GF-D8 (cell line): ENCODE measurements at places on chromosomes 7 and 10.

GRCh38 chr7:96675548-96675947 lies 34.1 kb downstream of the SEM1 start:
- DNase-seq, result no peak

- no peak for DNase-seq
These were observed 79.3 kb upstream of the ACBD5 start for GRCh38 chr10:27319752-27320431.

GRCh38 chr7:139747662-139748372 lies 30.0 kb downstream of the HIPK2 start:
- DNase-seq, result no peak

DNA sequence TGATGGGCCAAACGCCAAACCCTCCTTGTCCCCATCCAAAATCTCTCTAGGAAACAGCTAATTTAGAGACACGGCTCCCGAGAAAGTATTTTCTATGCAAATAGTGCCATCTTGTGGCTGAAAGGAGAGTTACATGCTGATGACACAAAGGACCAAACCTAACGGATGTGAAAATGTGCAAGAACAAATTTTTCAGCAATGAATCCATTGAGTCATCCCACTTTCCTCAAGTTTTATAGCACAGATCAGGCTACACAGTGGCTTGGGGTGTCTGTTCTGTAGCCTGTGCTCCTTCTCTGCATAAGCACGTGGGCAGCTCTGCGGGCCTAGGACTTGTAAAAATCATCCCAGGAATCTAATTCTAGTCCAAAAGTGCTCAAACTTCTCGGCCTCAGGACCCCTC lies 154.8 kb upstream of the PRR15 start:
- DNase-seq, result no peak

- DNase-seq, result no peak
These were observed 269.5 kb upstream of the SLC26A5 start for GRCh38 chr7:103715376-103716120.

GRCh38 chr10:130377986-130378540 lies 241.9 kb downstream of the GLRX3 start:
- no peak for DNase-seq

DNA sequence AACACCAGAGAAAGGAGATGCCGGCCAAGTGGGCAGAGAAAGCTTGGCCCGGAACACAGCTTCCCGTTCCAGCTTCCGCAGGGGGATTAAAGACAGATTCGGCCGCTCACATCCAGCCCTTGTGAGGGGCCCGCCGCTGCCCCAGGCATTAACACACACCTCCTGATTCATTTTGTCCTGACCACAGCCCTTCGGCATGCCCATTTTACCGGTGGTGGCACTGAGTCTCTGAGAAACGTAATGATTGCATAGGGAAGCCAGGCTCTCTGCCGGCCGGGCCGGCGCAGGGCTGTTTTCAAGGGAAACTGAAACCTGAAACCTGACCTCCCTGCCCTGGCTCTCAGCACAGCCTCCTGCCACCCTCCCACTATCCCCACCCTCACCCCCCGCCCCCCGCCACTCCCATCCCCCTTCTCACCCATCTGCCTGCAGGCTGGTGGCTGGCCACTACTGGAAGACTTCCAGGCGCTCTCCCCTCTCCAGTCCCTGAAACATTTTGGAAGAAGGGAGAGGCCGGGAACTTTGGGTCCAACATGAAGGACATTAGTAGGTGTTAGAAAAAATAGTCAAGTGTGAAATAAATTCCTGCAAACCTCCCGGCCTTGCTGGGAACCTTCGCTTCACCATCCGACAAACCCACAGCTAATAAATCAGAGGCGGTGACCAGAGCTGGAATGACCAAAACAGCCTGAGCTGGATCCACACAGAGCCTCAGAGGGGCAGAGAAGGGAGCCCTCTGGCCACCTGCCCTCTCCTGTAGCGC lies 83.5 kb upstream of the CUX1 start:
- DNase-seq, result peak; percentile 22

DNA sequence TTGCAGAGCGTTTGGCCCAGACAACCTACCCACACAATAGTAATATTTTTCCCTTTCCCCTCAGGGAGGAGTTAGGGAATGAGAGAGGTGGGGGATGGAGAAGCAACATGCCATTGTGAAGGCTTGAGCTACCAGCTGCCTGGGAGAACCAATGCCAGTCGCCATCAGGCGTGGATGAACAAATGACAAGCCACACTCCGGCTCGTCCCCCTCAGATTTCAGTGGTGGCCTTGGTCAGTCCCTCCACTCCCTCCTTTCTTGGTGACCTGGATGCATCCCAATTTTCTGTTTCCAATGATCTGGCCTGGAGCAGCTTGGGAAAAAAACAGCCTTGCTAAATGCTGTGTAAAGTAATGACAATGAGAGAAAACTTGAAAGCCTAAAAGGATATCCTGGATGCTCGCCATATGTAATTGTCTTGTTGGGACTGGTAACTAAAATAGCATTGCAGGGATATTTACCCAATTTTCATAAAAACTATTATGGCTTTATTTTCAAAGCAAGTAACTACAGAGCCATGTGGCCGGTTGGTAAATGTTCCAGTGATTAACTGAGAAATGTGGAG lies 110.7 kb downstream of the ICA1 start:
- DNase-seq, result no peak

GRCh38 chr10:99758211-99758891 lies 24.1 kb upstream of the ABCC2 start:
- DNase-seq, result no peak

GRCh38 chr10:118542205-118542604 lies 53.2 kb downstream of the PRLHR start:
- no peak for DNase-seq

DNA sequence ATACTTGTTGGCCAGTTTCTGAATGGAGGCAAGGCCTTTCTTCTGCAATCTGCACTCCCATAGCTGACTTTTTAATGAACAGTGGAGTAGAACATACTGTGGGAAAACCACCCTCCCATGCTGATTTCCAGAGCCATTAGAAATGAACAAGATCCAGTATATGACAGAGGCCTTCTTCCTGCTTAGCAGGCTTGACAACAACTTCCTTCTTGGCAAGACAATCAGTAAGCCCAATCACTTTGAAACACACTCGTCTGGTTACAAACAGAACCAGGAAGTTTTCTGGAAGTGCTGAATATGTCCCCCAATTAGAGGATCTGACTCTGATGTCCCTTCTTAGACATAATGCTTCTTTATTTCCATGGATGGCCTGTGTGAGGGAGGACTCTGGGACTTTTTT lies 103.4 kb downstream of the SAMD9 start:
- DNase-seq, result no peak

DNA sequence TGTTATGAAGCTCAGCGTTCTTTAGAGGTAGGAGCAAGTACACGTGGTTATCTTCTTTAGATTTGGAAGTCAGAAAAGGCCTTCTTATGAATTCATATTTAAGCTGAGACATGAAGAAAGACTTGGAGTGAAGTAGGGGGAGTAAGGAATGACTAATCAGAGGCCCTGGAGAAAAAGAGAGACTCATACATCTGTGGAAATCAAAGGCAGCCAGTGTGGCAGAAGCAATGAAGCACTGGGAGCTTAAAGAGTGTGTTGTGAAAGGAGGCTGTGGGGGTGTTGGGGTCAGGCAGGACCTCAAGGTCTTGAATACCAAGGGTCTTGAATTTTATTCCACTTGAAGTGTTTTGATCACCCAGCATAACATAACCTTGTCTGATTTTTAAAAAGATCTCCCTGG lies 35.7 kb upstream of the FGL2 start:
- no peak for DNase-seq

- no peak for DNase-seq
These were observed 1198.2 kb upstream of the AUTS2 start for GRCh38 chr7:68399991-68400590.

- DNase-seq, result no peak
These were observed 2.3 kb downstream of the ZNHIT1 start for GRCh38 chr7:101220295-101220694.

- no peak for DNase-seq
These were observed 21.3 kb upstream of the IFIT2 start for GRCh38 chr10:89280508-89280907.

DNA sequence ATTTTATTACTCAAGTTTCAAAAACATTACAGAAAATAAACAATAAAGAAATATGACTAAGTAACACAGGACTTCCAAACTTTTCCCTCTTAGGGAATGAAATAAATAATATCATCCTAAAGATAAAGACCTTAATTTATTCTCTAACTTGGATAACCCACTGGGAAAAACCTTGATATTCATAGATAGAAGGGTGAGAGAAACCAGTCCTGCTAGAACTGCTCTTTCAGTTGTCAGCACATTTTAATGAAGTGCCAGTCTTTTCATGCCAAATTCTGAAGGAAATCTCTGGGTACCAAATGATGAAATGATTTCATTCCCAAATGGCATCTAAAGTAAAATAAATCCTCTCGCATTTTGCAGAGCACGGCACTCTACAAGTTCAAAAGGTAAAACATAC lies 114.5 kb upstream of the SMIM30 start:
- no peak for DNase-seq

DNA sequence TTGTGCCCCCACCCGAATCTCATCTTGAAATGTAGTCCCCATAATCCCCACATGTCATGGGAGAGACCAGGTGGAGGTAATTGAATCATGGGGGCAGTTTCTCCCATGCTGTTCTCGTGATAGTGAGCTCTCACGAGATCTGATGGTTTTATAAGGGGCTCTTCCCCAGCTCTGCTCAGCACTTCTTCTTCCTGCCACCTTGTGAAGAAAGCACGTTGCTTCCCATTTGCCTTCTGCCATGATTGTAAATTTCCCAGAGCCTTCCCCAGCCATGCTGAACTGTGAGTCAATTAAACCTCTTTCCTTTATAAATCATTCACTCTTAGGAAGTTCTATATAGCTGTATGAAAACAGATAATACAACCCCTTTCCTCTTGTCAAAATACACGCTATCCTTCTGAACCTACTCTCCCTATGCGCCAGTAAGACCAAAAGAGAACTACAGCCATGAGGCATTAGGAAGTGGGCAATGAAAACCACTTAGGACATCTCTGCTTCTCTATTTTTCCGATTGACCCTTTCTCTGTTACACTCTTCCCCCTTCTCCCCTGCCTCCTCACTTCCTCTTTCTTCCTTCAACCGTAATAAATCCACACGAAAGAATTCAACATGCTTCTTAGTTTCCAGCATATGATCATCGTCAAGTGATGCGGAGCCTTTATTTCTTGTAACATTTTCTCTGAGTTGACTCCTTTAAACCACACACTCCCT lies 101.2 kb upstream of the WDR11 start:
- DNase-seq, result peak; percentile 39

- peak; percentile 75 for DNase-seq
These were observed 15.3 kb upstream of the GPR146 start for GRCh38 chr7:1028775-1029636.

- DNase-seq, result no peak
These were observed 484.1 kb upstream of the ZMIZ1 start for GRCh38 chr10:78584681-78585080.

DNA sequence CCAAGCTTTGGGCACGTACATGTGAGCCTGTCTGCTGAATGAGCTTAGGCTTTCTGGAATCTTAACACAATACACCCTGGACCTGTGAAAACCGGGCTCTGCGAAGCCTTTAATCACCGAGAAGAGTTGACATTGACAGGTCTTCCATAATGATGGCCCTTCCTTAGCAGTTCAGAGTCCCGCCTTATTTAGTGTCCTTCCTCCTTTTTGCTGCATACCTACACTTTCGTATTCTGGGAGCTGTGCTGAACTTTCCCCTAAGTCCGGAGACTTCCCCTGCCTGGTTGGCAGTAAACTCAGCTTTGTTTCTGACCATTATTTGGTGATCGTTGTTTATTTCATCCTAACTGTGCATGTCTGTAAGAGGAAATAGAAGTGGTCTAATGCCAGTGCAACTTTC lies 212.0 kb downstream of the CAMK1D start:
- no peak for DNase-seq

DNA sequence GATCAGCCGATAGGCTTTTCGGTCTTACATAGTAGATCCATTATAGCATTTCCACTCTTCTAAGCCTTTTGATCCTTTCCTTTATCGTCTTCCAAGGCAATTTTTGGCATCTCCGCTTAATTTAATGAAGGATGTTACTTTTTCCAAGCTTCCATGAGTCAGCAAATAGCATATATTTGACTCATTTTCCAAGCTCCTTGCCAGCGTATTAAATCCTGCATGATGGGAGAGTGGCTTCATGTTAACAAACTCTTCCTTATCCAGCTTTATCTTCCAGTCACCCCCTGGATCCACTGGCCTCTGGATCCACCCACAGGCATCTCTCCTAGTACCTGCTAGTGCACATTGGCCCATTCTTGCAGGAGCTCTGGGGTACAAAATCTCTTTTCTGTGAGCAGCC lies 13.0 kb downstream of the OR9A2 start:
- DNase-seq, result no peak

- no peak for DNase-seq
These were observed 23.3 kb downstream of the DNAH11 start for GRCh38 chr7:21566094-21566493.

DNA sequence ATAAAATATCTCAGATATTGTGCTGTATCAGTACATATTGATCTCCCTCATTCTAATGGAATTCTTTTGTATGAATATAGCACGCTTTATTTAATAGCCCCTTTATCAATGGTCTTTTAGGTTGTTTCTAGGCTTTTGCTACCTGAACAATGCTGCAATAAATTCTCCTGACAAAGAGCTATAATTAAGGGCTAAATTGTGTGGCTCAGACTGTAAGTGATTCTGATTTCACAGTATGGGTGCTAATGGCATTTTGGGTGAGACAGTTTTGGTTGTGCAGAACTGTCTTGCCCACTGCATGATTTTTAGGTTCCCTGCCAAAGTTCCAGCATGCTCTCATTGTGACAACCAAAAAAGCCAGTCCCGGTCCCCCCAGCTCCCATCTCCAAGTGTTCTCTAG lies 363.2 kb downstream of the REEP3 start:
- DNase-seq, result no peak

DNA sequence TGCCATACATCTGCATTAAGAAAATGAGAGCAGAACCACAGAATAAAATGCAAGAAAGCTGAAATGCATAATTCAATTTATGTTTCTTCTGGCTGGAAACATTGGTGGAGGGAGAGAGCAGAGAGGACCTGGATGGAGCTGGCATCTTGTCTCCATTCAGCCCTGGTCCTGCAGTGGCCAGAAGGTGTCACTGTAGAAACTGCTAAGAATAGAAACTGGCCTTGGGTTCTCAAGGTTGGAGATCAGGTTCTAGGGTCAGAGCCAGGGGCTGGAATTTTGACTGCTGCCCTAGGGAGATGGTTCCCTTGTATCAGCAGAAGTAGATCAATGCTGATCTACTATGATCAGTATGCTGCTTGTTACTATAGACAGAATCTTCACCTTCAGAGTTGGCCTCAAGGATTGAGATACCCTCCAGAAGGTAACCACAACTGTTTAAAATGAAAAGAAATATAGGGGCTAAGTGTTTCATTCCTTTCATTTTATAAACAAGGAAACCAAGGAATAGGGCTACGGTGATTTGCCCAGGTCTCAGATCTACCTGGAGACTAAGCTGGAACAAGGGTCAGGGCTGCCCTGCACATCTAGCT lies 13.1 kb downstream of the TAS2R41 start:
- DNase-seq, result no peak

DNA sequence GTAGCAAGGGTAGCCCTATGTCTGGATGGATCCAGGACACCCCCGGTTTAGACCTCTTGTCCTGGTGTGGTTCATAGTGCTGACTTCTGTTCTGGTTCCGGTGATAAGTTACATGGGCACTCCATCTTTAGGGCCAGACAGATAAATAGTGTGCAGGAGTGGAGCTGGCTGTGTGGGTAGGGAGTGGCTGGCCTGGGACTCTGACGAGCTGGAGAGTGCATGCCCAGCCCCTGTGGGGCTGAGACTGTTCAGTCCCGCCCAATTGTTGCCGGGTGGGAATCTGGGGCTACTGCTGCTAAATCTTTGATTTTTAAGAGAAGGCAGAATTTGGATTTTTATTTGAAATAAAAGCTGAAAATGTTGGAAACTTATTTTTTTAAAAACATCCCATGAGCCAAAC lies 27.3 kb downstream of the PDCD11 start:
- no peak for DNase-seq
